NCI-H2029 treated with DMSO at 0.1 percent for 48 hours (cell line): ENCODE measurements at places on chromosomes 2 and 18.

GRCh38 chr2:23393722-23394121 lies 8.7 kb downstream of the KLHL29 start:
- DNase-seq, result no peak

DNA sequence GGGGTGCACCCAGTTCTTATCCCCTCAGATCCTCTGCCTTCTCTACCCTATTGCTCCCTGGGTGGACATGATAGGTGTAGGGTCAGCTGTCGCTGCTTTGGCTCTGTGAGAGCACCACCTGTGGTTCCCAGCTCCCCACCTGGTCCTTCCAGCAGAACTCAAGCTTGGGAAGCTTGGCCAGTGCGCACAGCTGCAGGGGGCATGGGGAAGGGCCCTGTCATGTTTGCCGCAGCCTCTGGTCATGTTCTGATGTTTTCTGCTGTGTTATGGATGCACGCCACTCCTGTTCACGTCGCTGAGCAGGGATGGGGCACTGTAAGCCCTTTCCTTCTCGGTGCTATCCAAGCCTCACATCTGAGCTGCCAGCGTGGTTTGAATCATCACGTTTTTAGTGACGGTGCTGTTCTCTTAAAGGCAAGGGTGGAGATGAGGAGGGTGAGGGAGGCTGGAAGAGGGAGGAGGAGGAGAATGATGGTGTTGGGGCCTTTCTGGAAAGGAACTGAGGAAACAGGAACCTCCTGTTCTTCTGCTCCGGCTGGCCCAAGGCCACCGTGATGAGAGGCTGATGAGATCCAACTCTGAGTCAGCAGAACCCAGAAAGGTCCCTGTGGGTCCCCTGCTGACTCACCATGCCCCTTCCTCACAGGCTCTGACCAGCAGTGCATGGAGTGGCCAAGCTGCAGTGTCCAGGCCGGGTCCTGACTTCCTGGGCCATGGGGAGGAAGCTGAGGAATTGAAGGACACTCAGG lies 78.0 kb downstream of the LIPG start:
- no peak for DNase-seq

GRCh38 chr2:113276216-113276760 lies 2.4 kb downstream of the PAX8 start:
- no peak for DNase-seq

GRCh38 chr2:122563781-122564180 lies 808.3 kb downstream of the TSN start:
- no peak for DNase-seq

GRCh38 chr2:216224388-216224787 lies 115.2 kb downstream of the XRCC5 start:
- DNase-seq, result no peak

DNA sequence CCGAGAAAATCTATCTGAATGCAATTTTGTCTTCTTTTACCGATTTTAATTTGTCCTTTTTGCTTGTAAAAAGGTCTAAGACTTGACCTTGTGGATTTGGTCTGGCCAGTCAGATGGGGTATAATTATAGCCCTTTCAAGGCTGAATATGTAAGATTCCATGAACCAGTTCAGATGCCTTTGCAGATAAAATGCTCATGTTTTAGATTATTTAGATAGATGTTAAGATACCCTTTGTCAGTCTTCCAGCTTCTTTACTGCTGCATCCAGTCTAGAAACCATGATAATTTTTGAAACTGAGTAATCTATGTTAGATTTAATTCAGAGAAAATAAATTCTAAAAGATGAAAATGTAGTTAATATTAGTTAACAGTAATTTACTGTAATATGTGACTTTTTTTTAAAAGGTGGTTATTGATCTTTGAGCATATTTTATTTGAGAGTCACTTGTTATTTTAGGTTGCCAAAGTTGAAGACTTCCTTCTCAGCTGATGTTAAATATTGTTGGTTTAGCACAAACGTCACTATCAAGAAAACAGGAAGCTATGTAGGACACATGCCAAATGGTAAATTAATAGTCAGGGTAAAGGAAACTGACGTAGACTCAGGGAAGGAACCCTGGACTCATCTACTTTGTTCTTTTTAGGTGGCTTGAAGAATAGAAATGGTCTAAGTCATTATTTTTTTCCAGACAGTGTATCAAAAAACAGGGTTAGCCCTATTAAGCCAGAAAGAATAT lies 29.8 kb downstream of the BABAM2 start:
- peak; percentile 19 for DNase-seq

GRCh38 chr18:370751-371608 lies 103.1 kb upstream of the THOC1 start:
- no peak for DNase-seq

DNA sequence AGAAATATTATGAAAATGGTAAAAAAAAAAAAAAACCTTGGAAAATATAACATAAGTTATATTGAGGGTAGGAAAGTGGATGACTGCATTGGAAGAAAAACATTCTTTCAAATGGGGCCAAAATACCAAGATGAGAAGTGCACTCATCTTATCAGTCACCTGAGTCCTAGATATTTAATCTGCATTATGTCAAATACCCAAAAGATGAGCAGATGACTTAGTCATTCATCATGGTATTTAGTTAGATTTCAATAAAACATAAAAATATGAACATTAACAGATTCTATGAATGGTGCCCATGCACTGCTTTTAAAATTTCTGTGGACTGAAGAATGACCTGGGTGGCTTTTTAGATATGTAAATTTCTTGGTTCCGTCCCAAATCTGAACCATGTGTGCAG lies 56.9 kb downstream of the HNMT start:
- DNase-seq, result no peak

- peak; percentile 44 for DNase-seq
These were observed 160.1 kb downstream of the HAUS1 start for GRCh38 chr18:46264255-46264654.

GRCh38 chr18:40159141-40160017 lies 1795.7 kb upstream of the PIK3C3 start:
- peak; percentile 93 for DNase-seq

DNA sequence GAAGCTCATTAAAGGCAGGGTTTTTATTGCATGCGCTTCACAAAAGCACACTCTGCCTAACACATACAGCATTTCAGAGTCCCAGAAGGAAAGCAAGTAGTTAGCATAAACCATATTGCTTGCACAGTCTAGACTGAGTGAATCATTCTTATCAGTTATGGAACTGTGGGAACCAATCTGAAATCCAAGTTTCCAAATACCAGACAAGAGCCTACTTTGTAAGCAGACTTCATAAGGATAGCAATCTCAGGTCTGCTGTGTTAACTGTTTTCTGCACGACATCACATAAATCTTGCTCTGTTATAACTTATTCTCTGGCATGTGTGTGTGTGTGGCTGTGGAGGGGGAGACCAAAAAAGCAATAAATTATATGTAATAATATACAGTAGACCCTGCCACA lies 608.1 kb upstream of the REG3G start:
- no peak for DNase-seq

DNA sequence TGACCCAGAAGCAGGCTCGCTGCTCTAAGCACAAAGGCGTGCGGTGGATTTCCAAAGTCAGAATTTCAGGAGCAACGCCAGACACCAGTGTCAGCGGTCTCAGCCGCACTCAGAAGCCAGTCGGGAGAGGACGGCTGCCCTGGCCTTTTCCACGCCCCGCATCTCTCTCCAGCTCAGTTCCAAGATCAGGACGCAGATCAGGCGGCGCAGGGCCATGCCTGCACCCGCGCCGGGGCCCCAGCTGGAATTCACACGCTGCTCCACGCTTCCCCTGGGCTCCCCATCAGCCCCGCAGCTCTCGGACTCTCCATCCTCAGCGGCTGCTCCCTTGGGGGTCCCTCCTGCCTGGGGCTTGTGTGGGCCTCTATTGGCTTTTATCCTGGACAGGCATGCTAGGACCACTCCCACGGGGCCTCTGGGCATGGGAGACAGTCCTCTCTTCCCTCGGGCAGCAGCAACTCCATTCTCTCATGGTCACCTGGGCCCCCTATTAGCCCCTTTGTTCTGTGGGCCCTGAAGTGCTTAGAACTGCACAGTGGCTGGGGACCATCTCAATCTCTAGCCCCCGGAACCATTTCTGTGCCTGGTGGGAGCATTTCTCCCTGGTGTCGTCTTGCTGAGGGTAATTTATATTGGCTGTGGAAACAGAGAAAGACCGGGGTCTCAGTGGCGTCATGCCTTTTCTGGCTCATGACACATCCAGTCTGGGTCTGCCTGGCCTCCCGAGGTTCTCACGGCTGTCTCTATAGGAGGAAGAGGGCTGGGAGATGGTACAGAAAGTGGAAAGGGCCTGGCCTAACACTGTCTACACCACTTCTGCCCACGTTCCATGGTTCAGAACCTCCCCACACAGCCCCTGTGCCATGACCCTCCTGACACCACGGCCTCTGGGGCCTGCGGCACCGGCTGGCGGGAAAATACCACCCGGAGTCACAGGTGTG lies 14.9 kb upstream of the TMEM18 start:
- no peak for DNase-seq

GRCh38 chr2:164979113-164979512 lies 23.8 kb upstream of the SLC38A11 start:
- no peak for DNase-seq

- DNase-seq, result no peak
These were observed 36.3 kb downstream of the STAT4 start for GRCh38 chr2:191114403-191114886.

DNA sequence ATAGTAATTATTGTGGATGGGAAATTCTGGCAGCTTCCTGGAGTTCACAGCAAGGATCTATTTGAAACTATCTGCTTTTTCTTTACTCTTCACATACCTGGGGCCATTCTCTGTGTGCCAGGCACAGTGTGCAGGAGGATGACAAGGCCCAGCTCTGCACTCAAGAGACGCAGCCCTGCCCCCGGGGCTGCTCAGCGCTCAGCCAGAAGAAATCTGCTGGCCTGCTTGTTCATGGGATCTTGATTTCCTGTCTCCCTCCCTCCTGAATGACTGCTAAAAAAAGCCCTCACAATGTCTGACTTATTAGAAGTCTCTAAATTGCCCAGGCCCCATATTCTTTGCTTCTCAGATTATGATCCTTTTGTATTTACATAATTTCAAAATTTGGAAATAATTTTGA lies 210.9 kb downstream of the DCDC2C start:
- DNase-seq, result no peak

DNA sequence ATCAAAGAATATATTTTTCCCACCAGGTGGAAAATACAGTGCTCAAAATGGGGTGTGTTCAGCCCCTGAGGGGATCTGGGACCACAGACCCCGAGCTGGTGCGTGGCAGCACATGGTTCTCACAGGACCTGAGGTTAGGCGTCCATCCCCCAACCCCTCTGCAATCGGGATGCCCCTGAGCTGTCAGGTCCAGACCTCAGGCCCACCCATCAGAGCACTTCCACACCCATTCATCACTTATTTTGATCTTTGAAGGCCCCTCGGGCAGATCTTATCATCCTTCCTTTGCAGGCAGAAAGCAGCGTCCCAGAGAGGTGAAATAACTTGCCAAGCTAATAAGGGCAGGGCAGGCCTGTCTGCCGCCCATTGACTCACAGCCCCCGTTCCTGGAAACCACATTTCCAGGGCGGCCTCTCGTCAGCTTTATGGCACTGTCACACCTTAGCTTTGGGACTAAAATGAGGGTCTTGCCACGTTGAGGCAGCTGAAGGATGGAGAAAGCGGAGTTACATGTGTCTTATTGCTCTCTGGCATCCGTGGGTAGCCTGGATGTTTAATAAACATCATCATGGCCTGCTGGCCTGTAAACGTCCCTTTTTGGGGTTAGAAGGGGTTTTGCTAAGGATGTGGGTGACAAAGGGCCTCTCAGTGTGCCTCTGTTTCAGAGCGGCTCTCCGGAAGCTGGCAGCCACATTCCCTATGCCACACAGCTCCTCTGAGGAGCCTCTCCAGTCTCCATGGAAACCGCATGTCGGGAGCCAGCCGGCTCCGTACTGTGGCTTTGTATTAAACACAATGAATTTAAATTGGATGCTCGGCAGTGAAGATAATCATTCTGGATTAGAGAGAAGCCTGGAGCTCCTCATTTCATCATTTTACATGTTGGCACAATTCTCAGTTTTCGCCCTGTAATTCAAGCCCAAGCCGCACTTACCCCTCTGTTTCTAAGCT lies 58.3 kb upstream of the MAPRE3 start:
- DNase-seq, result no peak

DNA sequence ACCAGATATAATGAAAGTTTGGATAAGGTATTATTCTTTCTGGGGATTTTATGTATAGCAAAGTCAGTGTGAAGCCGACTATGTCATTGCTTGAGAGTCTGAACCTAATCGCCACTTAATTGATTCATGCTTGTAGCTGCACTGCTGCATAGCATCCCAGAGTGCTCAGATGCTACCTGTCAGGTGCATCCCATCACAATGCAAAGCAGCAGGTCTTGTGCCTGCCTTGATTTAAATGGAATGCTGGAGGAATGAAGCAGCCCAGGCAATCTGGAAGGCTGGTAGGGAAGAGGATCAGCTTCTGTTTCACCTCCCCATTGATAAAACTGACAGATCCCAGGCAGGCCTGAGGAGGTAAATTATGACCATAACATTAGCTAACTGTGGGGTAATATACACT lies 40.4 kb upstream of the ATIC start:
- DNase-seq, result no peak

- peak; percentile 32 for DNase-seq
These were observed at the start of gene THUMPD2 for GRCh38 chr2:39778775-39779340. Gene THUMPD2 (minus strand): TSS chr2:39779258. CDS start chr2:39779239, 19 bp downstream.

- no peak for DNase-seq
These were observed 181.8 kb downstream of the THADA start for GRCh38 chr2:43414033-43414432.

DNA sequence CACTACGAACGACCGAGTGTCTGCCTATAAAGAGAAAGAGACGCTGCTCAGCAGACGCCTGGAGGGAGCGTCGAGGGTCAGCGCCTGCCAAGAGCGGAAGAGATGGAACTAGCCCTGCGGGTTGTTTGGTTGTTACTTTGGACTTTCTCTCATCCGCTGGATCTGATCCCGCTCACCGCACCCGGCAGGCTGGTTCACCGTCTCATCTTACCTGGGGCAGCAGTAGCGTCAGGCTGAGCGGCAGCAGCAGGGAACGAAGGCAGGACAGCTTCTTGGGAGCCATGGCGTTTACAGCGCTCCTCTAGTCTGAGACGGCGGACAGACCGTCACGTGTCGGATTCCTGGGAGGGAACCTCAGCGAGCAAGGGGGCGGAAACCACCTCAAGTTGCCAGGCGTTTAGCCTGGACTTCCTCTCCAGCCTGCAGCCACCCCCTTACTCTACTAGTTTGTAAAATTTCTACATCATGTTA lies 1.9 kb downstream of the GLB1L start:
- DNase-seq, result no peak

GRCh38 chr2:24680196-24680595 lies 113.0 kb downstream of the PTRHD1 start:
- DNase-seq, result no peak

- no peak for DNase-seq
These were observed 53.8 kb downstream of the EFEMP1 start for GRCh38 chr2:55869637-55870325.

- DNase-seq, result no peak
These were observed 93.4 kb downstream of the SLC5A7 start for GRCh38 chr2:108079736-108080135.

GRCh38 chr2:52181080-52181479 lies 1149.1 kb upstream of the NRXN1 start:
- no peak for DNase-seq

- DNase-seq, result peak; percentile 95
These were observed at the start of gene SELENOI for GRCh38 chr2:26345545-26346453. Gene SELENOI (plus strand): TSS chr2:26346143. CDS start chr2:26346233, 90 bp downstream.

GRCh38 chr2:129879614-129880180 lies 99.8 kb upstream of the RAB6C start:
- DNase-seq, result no peak
